ENCODE measurements at places on chromosomes 7 and 10.

DNA sequence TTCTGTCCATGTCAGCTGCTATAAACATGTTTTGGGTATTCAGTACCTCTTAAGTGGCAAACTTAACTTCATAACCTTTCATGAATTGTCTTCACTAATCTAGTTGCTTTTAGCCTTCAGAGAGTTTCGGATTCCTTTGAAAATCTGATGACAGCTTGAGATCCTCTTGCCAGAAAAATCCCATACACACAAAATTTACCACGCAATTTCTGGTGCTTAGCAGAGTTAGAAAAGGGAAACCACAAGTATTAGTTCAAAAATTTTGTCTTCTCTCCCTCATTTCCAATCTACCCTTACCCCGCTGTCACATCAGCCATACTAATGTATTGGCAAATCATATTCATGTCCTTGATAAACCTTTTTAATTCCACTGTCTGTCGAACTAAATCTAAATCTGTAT is 72.7 kb upstream of the TMEM106B start:
- no peak for DNase-seq

DNA sequence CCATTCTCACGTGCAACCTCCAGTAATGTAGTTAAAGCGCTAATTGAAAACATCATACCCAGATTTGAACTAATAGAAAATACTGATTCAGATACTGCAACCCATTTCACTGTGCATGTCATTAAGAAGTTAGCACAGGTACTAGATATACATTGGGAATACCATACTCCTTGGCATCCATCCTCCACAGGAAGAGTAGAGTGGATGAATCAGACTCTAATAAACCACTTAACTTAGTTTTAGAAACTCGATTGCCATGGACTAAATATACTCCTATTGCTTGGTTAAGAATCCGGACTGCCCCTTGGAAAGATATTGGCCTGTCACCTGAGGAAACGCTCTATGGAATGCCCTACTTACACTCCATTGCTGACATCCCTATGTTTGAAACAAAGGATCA is 9.5 kb downstream of the AKR1B15 start:
- DNase-seq, result no peak

GRCh38 chr7:42285383-42285824 is 48.4 kb upstream of the GLI3 start:
- no peak for DNase-seq

DNA sequence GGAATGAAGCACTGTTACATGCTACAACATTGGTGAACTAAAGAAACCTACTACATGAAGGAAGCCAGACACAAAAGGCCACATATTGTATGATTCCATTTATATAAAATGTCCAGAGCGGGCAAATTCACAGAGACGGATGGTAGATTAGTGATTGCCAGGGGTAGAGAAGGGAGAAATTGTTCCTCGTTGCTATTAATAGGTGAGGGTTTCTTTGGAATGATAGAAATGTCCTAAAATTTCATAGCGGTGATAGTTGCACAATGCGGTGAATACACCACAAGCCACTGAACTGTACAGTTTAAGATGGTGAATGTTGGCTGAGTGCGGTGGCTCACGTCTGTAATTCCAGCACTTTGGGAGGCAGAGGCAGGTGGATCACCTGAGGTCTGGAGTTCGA is 29.0 kb downstream of the DENND2A start:
- DNase-seq, result no peak

- DNase-seq, result peak; percentile 34
These were observed 36.7 kb upstream of the ABLIM1 start for GRCh38 chr10:114694752-114695151.

GRCh38 chr10:75395066-75395931 is 6.3 kb downstream of the ZNF503 start:
- DNase-seq, result peak; percentile 49

GRCh38 chr7:141844256-141844655 is 3.0 kb upstream of the PRSS37 start:
- no peak for DNase-seq

DNA sequence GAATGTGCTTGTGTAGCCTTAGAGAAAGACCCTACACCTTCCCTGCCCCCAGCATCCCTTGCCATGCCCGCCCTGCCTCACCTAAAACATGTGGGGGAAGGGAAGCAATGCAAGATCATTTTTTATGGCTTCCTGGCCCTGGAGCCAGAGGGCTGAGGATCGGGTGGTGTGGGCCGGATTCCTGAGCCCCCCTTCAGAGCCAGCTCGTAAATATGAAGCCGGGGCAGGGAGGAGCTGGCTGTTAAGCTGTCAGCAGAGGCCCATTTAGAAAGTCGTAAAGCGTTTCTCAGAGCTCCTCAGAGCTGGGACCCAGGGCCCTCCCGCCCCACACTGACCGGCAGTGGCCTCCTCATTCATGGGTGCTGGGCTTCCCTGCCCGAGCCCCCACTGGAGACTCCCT is 23.9 kb downstream of the UNC5B start:
- no peak for DNase-seq

- DNase-seq, result no peak
These were observed 318.1 kb upstream of the MYO3A start for GRCh38 chr10:25615926-25616325.

DNA sequence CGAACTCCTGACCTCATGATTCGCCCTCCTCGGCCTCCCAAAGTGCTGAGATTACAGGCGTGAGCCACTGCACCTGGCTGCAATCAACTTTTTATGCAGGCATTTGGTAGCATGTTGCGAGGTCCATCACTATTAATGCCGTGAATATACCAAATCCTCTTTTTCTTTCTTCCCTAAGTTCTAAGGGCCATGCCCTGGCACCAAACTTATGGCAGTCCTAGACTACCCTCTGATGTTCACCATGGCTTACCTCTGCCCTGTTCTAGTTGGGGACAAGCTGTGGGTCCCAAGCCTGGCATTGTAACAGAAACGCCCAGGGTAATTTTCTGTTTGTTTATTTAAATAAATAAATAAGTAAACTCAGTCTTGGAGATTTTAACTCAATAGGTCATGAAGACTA is 13.3 kb downstream of the PRSS2 start:
- no peak for DNase-seq

- DNase-seq, result no peak
These were observed 10.8 kb downstream of the ICA1 start for GRCh38 chr7:8251195-8251594.

DNA sequence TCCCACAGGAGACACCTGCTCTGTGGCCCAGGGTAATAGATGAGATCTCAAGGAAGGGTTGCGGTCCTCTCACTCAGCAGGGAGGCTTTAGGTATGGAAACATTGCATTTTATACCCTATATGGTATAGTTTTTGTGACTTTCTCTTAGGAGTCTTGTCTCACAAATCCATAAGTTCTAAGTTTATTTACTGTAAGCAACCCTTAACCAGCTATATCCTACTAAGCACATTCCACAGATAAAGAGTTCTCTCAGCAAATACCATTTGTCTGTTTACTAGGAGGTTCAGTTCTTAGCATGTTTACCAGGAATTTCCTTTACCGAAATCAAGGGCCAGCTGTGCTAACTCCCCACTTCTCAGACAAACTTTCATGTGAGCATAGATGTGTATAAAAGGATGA is 66.9 kb downstream of the ANLN start:
- DNase-seq, result no peak

DNA sequence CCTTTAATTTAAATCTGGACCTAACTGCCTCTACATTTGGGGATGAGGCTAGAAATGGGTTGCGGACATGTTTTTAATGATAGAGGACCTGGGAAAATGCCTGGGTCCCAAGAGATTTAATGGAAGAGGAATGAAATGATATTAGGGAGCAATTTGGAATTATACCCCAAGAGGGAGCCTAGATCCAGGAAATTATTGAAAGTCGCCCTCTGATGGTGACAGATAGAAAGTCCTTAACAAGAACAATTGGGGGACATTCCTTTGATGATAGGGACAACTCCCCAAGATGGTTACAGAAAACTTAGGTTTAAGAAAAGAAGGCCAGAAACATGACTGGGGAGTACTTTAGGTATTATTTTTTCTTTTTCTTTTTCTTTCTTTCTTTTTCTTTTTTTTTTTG is 9.5 kb upstream of the TSGA13 start:
- no peak for DNase-seq

DNA sequence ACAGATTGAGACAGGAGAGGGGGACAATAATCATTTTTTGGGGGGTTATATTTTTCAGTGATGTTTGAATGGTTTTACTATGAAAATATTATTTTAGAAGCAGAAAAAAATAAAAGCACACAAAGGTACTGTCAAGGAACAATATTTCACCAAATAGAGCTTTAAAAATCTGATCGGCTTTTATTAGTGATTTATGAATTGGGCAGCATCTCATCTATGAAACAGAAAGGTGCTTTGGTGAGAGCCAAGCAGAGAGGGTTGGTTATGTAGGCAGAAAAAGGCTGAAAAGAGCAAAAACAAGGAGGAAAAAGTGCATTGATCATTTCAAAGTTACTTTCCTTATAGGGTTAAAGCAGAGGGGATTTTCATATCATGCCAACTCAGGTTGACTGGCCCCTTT is 26.4 kb upstream of the CPA2 start:
- DNase-seq, result no peak

DNA sequence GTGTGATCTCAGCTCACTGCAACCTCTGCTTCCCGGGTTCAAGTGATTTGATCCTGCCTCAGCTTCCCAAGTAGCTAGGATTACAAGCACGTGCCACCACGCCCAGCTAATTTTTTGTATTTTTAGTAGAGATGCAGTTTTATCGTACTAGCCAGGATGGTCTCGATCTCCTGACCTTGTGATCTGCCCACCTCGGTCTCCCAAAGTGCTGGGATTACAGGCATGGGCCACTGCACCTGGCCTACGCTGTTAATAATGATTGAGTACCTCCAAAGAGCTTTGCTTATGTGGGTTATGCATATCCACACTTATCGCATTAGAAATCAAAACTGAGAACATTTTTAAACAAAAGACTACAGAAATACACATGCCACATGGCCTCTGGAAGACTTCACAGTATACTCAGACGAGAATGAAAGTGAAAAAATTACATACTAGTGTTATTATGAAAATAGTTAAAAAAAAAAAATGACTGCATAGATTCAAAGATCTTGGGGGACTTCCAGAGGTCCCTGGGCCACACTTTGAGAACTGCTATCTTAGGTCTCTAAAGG is 25.4 kb downstream of the RPP38 start:
- DNase-seq, result no peak

- no peak for DNase-seq
These were observed 4.7 kb downstream of the RBM20 start for GRCh38 chr10:110648692-110649346.

DNA sequence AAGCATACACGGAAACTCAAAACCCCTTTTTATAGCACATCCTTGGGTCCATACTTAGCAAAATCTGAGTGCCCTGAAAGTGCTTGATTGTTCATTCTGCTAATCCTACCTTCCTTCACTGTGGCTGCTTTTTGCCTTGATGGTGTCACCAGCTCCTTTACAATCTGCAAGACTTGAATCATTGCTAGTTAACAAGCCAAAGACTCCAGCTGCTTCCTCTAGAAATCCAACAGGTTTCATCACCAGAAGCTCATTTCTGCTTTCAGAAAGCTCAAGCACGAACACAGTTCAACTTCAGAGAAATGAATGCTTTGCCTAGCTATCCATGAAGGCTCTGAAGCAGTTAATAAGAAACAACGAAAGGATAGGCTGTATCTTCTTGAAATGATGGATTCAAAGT is 38.0 kb downstream of the USP6NL start:
- DNase-seq, result no peak

- DNase-seq, result no peak
These were observed 50.1 kb downstream of the PRLHR start for GRCh38 chr10:118545381-118545780.

DNA sequence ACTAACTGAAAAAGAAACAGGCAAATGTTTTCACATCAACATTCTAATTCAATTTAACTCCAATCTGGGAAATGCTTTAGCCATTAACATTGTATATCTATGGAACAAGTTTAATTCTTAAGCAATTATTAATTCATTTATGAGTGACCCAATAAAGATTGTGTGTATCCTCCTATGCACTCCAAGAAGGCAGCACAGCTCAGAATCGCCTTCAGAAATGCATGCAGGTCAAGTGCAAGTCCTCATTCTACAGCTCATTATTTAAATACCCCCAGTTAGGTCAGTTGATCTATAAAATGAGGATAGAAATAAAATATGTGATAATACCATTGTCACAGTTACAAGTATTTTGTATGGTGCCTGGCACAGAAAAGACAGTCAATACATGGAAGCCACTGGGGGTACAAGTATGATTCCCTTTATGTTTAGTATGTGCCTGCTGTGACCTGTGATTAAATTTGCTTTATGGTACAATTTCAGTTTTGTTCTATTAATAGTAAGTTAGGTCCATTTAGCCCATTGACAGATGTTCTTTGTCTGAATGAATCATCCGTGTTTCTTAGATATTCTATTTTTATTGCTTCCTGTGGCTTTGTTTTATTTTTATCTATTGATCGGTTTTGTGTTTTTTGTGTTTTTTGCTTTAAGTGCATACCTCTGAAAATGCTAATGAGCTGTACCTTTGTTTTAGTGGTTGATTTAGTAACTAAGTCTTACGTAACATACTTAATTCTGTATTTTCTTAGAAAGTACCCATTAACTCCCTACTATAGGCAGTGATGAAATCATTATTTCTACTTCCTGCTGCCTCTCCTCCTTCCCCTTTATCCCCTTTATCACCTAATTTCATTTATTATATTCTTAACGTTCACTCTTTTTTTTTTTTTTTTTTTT is 42.8 kb downstream of the CPXM2 start:
- no peak for DNase-seq

- no peak for DNase-seq
These were observed 33.5 kb upstream of the SFTPD start for GRCh38 chr10:79982362-79982800.

GRCh38 chr7:92246360-92247101 is 757 bp downstream of the ANKIB1 start:
- DNase-seq, result peak; percentile 31

- DNase-seq, result no peak
These were observed 283.4 kb downstream of the GRID1 start for GRCh38 chr10:86083206-86083605.

DNA sequence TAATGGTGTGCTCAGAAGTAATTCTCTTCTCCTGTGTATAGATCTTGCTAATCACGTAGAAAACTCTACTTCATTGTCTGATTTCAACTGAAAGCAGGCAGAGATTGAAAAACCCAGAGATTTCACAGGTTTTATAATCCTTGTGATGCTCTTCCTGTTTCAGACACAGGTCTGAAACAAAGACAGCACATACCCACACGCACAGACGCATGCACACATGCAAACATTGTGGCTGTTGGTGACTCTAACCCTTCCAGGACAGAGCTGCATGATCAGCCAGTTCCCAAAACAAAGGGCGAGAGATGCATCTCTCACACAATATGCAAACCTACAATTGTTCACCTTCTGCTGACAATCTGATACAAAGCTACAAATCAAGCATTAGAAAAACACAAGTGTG is 11.1 kb upstream of the TFEC start:
- DNase-seq, result no peak

- no peak for DNase-seq
These were observed 12.2 kb upstream of the JMJD1C start for GRCh38 chr10:63477927-63478326.

All from activated CD4-positive, CD25-positive, alpha-beta regulatory T cell treated with anti-CD3 and anti-CD28 coated beads, Interleukin-2, amount 50 U/mL, for 72 hours (primary cell).